ENCODE measurements at places on chromosomes 13 and 19.

DNA sequence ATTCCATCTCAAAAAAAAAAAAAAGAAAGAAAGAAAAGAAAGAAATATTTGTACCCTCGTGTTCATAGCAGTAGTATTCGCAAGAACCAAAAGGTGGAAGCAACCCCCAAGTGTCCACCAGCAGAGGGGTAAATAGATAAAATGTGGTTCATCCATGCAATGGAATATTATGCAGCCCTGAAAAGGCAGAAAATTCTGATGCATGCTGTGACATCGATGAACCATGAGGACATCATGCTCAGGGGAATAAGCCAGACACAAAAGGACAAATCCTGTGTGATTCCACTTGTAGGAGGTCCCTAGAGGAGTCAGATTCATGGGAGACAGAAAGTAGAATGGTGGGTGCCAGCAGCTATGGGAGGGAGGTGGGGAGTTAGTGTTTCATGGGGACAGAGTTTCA, 6.4 kb upstream of the LRRC8E start:
- no peak for DNase-seq

DNA sequence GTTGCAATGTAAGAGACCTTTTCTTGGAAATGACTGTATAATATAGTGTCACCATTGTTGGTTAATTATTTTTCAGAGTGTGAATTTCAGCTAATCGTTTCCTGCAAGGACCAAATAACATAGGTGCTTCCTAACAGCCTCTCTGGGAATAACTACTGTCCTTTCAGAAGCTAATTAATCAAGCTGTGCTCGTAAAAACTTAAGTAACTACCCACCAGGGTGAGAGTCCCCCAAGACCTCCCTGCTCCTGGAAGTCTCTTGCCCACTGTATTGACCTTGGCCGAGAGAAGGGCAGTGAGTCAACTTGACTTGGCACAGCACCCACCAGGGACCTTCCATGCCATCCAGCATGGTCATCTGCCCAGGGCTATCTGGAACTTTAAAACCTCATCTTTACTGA, 50.3 kb downstream of the UQCRFS1 start:
- no peak for DNase-seq

- DNase-seq, result no peak
Measured at GRCh38 chr13:26590951-26591350, 33.5 kb downstream of the WASF3 start.

GRCh38 chr19:5644037-5644436, 21.2 kb downstream of the SAFB start:
- DNase-seq, result no peak

DNA sequence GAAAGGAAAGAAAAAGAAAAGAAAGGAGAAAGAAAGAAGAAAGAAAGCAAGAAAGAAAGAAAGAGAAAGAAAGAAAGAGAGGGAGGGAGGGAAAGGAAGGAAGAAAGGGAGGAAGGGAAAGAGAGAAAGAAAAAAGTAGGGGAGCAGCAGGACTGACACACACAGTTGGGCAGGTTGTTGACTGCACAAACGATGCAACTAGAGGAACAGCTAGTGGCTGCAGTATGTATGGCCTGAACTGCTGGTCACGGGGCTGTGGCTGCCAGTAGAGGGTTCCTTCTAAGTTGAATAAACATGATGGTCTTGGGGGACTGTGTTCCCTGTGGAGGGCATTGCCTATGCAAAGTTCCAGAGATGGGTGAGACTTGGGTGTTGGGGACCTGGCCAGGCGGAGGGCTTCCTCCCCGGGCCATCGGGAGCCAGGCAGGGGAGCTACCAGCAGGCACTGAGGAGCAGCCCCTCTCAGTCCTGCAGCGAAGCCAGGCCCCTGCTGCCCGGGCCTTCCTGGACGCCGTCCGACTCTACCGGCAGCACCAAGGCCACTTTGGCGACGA, 16.7 kb upstream of the COLGALT1 start:
- DNase-seq, result no peak

GRCh38 chr19:46256855-46257254, 27.3 kb downstream of the IGFL1 start:
- DNase-seq, result no peak

GRCh38 chr19:14381689-14382474, 638 bp downstream of the ADGRE5 start:
- DNase-seq, result no peak

DNA sequence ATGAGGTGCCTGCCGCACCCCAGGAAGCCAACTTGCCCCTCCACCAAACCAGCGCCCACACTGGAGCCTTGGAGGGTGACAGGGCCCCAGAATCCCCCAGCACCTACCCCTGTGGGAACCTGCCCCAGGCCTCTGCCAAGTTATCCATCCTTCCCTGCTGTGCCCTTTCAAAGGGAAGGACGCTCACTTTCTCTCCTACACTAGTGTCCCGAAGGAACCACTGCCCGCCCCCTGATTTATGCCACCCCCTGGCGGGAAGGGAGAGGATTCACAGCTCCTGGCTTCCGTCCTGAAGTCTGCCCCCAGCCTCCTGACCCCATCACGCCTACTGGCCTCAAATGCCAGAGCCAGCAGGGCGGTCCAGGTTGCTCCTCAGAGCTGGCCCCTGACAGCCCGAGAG, 1.4 kb downstream of the EVI5L start:
- no peak for DNase-seq

DNA sequence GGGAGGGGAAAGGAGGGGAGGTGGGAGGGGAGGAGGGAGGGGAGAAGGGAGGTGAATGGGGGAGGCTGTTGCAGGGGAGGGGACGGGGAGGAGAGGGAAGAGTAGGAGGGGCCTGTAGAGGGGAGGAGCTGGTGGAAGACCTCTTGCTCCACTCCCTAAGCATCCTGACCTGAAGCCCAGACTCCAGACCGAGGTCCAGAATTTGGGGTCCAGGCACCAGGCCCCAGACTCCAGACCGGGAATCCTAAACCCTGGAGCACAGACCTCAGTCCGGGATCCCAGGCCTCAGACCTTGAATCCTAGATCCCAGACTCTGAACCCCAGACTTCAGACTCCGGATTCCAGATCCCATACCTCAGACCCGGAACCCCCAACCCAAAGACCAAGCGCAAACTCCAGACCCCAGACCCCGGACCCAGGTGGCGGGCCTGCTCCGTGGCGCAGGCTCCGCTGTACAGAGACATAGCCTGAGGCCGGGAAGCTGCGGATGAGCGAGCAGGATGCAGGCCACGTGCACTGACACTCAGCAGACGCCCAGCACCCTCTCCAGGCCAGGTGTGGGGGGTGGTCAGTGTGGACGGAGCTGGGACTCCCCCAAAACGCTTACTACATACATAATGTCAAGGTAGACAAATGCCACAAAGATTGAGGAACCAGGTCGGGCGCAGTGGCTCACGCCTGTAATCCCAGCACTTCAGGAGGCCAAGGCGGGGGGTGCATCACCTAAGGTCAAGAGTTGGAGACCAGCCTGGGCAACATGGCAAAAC, 710 bp upstream of the BTBD2 start:
- DNase-seq, result no peak

GRCh38 chr13:30322428-30322827, 15.1 kb upstream of the KATNAL1 start:
- DNase-seq, result no peak

- DNase-seq, result no peak
Measured at GRCh38 chr13:45961468-45961867, 91.1 kb downstream of the ZC3H13 start.

DNA sequence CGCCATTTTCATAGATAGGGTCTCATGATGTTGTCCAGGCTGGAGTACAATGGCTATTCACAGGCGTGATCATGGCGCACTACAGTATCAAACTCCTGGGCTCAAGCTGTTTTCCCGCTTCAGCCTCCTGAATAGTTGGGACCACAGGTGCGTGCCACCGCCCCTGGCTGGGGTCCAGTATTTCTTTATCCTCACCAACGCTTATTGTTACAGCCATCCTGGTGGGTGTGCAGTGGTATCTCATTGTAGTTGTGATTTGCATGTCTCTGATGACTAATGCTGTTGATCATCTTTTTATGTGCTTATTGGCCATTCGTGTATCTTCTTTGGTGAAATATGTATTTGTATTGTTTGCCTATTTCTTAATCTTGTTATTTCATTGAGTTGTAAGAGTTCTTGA, 49.0 kb downstream of the SIPA1L3 start:
- DNase-seq, result no peak

DNA sequence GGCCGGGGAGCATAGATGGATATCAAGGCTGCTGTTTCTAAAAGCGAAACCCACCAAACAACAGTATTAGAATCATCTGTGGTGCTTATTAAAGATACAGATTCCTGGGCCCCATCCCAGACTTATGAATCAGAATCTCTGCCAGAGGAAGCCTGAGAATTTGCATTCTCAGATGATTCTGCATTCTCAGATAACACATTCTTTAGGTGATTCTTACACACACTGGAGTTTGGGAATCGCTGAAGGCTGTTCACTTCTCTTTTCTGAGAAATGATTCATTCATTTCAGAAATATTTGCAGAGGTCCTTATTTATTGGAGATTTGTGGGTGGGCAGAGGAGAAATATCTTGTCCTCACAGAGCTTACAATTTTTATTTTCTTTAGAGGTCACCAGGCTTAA, 24.4 kb downstream of the ALOX5AP start:
- no peak for DNase-seq

DNA sequence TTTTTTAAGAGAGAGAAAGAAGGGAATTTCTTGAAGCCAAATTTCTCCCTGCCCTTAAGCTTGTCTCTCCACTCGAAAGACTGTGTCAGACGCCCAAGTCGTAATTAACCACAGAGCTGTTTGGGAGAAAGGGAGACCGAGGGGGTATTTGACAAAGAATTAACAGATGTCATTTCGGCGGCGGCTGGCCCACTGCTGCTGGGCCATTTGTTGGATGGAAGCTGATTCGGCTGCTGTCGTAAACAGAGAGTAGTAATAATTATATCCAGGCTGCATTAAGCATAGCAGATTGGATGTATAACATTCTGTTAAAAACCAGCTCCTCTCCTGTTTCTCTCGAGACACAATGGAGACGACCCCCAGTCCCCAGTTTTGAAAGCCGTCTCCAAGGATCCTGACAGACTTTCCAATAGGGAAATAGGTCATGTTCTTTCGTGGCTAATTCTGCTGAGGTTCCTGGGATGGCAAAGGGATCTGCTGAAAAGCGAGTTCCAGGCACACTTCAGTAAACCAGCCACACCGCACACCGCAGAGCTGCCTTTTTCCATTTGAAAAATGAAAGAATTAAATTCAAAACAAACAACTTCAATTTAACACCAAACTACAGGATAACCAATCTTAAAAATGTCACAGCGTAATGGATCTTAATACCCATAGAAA, 71.5 kb downstream of the KCTD15 start:
- no peak for DNase-seq

DNA sequence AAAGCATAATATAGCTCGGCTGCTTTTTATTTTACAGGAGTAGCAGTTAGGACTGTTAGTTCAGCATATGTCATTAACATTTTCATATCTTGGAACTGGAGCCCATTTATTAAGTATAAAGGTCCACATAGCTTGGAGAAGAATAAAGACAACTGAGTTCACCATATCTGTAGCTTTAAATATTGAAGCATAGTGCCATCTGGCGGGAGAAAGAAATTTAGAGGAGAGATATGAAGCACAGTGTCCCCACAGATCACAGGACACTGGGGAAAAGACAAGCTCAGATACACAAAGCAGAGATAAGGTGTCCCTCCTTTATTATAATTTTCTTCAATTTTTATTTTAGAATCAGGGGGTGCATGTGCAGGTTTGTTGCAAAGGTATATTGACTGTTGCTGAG, 104.7 kb upstream of the FREM2 start:
- DNase-seq, result no peak

DNA sequence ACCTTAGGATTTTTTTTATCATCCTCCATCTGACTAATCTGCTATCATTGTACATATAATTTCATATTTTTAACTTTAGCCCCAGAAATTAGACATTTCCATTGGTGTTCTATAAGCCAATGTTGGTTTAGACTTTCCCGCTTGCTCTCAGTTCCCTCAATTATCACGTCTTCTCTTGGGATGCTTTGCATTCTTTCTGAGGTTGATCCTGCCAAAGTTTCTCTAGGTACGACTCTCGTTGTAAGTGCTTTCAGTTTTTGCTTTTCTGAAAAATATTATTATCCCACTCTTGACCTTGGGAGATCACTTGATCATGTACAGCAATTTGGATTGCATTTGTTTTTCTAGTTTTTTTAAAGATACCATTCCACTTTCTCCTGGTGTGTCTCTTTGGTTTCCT, 270.2 kb downstream of the IRS2 start:
- DNase-seq, result no peak

DNA sequence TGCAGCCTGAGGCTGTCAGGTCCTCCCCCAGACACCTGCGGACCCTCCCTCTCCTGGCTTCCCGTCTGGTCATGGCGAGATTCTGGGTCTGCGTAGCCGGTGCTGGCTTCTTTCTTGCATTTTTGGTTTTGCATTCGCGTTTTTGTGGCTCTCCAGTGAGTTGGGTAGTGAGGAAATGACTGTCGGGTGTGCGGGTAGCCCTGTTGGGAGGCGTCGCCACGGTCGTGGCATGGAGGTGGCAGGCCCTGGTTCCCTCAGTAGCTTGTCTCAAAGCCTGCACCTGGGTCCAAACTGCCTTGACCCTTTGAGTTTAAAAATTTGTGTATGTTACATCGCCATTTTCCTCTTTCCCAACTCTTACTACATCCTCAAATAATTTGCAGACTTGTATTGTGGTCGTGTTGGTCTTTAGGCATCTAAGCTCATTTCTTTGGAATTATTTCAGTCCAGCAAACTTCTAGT, 344 bp downstream of the NHLRC3 start:
- no peak for DNase-seq

DNA sequence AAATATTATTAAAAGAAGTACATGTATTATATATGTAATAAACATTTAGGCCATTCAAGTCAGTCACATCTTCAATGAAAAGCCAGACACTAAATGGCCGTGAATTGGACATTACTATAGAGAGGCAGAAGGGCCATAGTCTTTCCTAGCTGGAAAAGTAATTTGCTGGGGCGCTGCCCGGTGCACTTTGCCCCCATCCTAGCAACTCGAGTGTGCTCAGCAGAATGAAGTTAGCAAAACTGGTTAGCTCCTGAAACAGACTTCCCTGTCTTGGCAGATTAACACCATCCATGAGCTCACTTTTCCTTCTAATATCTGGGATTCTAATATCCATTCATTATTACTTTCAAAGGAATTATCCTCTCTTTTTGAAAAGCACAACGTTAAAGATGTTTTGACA, 2.8 kb upstream of the SPRYD7 start:
- DNase-seq, result no peak

DNA sequence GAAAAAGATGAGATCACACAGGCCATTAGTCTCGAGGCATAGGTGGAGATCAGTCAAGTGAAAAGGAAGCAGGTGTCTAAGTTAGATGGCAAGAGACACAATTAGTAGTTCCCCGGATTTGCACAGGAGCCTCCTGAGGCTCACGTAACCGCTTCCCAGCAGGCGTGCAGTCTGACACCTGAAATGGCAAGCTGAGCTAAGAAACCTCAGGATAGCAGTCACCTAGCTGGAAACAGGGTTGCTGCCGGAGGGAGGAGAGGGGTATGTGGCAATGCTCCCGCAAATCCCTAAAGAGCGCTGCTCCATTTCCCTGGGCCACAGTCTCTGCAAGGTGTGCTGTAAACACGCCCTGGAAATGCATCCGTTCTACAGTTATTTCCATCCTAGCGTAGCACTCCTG, 1151.0 kb downstream of the DIAPH3 start:
- DNase-seq, result no peak

- no peak for DNase-seq
Measured at GRCh38 chr19:33348301-33349010, 25.1 kb upstream of the CEBPG start.
